Hypothalamus (tissue), 51 donors: ENCODE measurements at places on chromosomes 7 and 10.
A peak's percentile ranks its signal among the peaks of the same experiment; 100 is the strongest.

- no peak for DNase-seq
Observed at GRCh38 chr7:428927-429827, 90.5 kb downstream of the PDGFA start.

- no peak for DNase-seq
Observed at GRCh38 chr10:113522460-113522859, 30.4 kb upstream of the HABP2 start.

- no peak for DNase-seq
Observed at GRCh38 chr7:132544025-132544424, 32.2 kb downstream of the PLXNA4 start.

- DNase-seq: no peak
Observed at GRCh38 chr10:96972264-96972663, 140.2 kb downstream of the LCOR start.

DNA sequence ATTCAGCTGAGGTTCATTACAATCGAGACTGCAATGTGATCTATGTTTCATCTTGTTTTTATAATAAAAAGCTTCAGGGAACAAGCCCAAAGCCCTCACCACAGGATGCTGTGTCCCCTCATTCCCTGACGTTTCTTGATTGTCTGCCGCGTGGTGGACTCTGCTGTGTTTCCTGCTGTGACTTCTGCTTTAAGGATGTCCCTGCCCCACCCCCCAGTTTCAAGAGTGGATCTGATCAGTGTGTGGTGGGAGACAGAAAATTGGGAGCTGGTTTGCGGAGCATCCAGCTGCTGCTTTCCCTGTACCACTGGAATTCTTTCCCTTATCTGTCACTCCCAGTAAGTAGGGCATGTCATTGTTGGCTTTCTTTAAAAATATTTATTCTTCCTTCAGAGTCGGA is 86.2 kb downstream of the CREM start:
- DNase-seq: no peak

GRCh38 chr10:116926426-116926825 is 77.1 kb downstream of the ENO4 start:
- no peak for DNase-seq

- DNase-seq: no peak
Observed at GRCh38 chr7:72476608-72477305, 64.6 kb upstream of the CALN1 start.

- no peak for DNase-seq
Observed at GRCh38 chr7:77433901-77434300, 17.8 kb upstream of the GSAP start.

GRCh38 chr7:121744877-121745276 is 128.1 kb upstream of the PTPRZ1 start:
- DNase-seq: no peak

DNA sequence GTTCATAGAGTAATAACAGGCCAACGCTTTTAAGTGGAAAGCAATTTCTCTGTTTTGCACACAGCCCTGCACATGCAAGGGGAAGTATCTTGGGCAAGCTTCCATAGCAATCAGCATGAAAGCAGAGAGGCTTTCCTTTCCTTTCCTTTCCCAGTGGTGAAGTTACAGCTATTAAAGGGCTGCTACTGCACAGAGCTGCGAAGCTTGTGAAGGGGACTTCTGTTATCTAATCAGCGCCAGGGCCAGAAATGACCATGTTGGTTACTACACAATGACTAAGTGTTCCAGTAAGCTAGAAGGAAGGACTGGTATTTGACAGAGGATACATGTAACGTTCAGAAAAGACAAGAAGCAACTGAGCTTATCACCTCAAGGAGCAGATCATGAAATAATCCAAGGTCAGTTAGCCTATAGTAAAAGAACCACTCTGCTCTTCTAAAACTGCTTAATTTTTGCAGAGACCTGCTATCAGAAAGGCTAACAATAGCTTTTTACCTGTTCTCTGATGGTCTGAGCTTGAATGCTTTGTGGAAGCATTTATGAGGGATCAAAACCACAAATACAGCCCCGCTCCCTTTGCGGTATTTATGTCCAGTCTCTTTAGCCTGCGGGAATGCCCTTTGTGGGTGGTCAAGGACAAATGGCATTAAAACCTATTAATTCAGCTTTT is 45.9 kb downstream of the SGMS1 start:
- no peak for DNase-seq

DNA sequence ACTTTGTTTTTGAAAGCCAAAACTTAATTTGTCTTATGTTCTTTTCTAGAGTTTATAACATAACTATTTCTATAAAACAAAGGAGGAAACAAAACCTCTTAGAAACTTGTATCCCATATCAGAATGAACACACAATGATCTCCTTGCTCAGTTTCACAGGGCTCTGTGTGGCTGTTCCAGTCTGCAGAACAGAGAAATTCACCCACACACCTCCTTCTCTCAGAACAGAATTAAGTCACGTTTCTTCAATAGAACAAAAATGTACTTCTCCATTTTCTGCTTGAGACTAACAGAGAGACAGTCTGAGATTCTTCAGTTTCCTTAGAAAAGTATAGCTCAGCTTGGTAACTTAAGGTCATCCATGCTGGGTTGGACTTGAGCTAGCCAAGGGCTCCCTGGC is 15.8 kb upstream of the DOCK1 start:
- DNase-seq: no peak

DNA sequence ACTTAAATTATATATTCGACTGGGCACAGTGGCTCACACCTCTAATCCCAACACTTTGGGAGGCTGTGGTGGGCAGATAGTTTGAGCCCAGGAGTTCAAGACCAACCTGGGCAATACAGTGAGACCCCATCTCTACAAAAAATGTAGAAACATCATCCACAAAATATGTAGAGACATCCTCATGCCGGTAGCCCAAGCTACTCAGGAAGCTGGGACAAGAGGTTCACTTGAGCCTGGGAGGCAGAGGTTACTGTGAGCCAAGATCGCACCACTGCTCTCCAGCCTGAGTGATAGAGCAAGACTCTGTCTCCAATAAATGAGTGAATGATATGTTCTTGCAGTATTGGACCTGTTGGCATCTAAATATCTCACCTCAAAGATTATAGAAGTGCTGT is 22.6 kb upstream of the TNS3 start:
- DNase-seq: no peak

- no peak for DNase-seq
Observed at GRCh38 chr7:101146-102046, 91.0 kb upstream of the FAM20C start.

DNA sequence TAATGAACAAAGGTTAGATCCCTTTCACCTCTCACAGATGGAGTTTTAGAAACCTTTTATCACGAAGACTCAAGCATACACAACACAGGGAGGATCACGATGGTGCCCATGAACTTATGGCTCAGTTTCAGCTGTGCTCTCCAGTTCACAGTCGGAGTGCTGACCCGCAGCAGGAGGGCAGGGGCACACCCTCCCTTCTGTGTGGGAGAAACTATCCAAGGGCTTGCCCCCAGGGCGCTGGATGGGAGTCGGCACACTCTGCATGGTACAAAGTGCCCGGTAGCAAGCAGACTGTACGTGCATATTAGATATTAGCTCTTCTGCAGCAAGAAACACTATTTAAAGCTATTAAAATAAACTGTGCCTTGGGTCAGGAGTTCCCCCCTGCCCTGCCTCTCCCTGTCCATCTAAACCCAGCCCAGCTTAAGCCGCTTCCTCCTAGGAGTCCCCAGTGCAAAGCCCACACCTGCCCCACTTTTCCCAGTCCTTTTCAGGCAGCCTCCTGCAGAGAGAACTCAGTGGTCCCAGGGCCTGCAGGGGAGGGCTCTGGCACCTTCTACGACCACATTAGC is 76.5 kb downstream of the CHST15 start:
- no peak for DNase-seq

- DNase-seq: no peak
Observed at GRCh38 chr7:12199363-12199762, 11.7 kb upstream of the TMEM106B start.

GRCh38 chr10:63976538-63976937 is 455.3 kb downstream of the REEP3 start:
- DNase-seq: peak; percentile 3

GRCh38 chr7:119026391-119026790 is 801.9 kb downstream of the ANKRD7 start:
- no peak for DNase-seq

- DNase-seq: no peak
Observed at GRCh38 chr10:60376221-60377041, 13.2 kb downstream of the ANK3 start.

DNA sequence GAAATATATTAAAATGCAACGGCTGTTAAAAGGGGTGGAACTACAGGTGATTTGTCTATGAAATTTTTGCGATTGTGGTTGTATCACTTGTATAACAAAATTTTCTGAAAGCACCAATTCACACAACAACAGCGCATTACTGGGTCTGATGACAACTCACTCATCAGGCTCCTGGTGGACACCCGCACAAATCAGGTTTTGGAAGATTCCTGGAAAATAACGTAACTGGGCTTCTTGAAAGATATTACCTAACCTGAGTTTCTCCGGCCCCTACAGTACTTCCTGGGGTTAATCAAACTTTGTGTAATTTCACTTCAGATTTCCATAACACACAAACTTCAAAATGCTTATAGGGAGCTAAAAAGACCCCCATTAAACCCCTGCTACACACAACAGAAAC is 7.6 kb downstream of the SNX8 start:
- DNase-seq: no peak

DNA sequence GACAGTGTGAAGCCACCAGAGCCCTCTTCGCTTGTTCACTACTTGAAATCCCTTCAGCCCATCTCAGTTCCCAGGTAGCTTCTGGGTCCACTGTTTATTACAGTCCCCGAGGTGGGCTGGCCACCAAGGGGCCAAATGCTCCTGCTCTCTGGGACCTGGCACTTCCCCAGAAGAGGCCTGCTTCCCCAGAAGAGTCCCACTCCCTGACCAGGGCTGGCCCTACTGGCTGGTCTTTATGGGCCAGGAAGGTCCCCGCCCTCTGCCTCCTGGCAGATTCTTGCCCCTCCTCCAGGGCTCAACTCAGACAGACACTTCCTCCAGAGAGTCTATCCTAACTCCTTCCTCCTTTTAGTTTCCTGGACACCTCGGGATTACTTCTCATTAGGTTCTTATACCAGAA is 70.7 kb upstream of the LRRC18 start:
- DNase-seq: no peak

- DNase-seq: no peak
Observed at GRCh38 chr10:21764466-21765189, 230.6 kb downstream of the MLLT10 start.

- no peak for DNase-seq
Observed at GRCh38 chr7:76506081-76506440, 4.3 kb upstream of the UPK3B start.

GRCh38 chr7:37921876-37922275 is 1.4 kb downstream of the EPDR1 start:
- no peak for DNase-seq

GRCh38 chr10:22610610-22611009 is 103.8 kb downstream of the PIP4K2A start:
- no peak for DNase-seq

DNA sequence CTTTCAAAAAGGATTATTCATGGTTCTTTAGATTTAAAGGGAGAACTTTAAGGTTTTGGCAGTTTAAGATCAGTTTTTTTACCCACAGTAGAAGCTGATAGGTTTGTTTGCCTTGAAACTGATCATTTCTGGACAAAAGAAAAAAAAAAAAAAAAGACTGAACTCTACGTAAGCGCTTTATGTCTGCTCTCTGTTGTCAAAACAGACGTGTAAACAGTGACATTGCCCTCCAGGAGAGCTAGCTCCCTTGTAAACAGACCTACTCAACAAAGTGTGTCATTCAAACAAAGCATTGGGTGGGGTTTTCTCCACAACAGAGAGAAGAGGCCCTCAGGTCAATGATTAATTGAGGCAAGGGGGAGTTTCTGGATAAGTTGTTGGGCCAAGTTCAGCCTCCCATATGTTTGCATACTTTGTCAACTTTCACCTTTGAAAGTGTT is 568.1 kb upstream of the LRRN3 start:
- no peak for DNase-seq

DNA sequence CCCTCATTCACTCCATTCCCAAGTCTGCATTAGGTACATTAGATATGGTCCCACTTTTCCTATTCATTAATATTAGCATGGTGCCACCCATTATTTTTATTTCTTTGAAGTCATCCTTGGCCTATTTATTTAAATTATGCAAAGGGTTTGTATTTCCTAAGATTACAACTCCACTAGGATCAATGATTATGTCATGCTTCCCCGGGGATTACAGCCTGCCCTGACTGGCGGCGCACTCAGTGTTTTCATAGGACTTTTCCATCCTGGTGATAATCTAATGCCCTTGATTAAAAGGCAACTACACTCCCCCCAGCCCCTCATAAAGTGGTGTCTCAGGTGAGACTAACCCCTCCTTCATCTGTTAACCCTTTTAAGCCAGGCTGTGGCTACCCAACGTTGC is 187.2 kb downstream of the POU6F2 start:
- DNase-seq: no peak

GRCh38 chr10:102065561-102066398 is 631 bp downstream of the HPS6 start:
- peak; percentile 19 for DNase-seq

GRCh38 chr10:16001581-16001980 is 141.3 kb upstream of the MINDY3 start:
- DNase-seq: no peak

DNA sequence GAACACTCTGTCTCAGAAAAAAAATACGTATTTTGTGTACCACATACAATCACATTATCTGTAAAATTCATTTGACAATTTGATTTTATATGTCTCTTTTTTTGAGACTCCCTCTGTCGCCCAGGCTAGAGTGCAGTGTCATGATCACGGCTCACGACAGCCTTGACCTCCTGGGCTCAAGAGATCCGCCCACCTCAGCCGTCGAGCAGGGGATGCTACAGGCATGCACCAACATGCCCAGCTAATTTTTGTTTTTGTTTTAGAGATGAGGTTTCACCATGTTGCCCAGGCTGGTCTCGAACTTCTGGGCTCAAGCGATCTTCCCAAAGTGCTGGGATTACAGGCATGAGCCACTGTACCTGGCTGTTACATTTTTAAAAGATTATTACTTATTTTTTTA is 11.6 kb upstream of the BAZ1B start:
- DNase-seq: no peak

- no peak for DNase-seq
Observed at GRCh38 chr10:33862536-33863105, 528.2 kb upstream of the NRP1 start.

DNA sequence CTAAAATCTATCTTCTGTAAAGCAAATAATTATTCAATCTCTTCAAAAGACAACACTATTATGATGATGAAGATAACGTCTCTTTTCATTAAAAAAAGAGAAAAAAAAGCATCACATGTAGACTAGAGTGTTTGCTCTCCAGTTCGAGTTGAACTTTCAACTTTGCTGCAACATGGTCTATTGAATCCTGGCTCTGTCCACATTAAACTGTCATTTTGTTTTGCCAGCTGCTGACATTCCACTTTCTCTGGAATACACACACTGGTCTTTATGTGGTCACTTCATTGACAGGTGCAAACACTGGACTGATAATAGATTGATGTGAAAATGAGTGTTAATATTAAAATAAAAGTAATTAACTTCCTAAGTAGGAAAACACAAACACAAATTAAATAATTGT is 61.7 kb downstream of the PTF1A start:
- DNase-seq: no peak
